ENCODE measurements at places on chromosomes 3 and 15.
A peak's percentile ranks its signal among the peaks of the same experiment; 100 is the strongest.

- DNase-seq = no peak
Observed at GRCh38 chr3:154427685-154428285, 2.2 kb downstream of the GPR149 start.

DNA sequence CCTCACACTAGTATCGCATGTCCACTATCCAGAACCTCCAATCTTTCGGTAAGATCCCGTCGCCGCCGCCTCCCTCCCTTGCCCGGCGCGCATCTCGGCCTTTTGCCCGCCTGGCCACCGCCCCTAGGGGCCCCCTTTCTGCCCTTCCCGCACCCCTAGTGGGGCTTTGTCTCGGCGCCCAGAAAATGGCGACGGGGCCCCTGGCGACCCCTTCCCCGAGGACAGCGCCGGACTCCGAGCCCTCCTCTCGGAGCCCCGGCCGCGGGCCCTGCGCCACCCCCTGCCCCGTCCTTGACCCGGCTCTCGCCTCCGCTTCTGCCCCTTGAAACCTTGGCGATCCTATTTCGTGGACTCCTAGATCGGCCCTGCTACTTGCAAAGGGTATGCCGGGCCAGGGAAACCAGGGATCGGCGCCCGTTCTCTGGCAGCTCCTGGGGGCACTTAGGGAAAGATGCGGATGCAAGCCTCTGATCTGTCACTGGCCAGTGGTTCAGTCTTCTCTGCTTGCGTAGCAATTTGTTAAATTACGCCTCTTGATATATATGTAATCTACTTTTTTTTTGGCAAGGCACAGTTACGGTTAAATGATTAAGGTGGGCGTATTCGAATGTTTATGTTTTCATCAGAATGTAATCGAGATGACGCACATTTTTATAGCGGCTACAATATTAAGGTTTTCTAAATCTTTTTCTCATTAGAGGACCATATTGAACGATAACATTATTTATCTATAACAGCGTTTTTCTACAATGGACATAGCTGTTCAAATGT lies 603 bp downstream of the EIF1B start:
- peak; percentile 45 for DNase-seq

DNA sequence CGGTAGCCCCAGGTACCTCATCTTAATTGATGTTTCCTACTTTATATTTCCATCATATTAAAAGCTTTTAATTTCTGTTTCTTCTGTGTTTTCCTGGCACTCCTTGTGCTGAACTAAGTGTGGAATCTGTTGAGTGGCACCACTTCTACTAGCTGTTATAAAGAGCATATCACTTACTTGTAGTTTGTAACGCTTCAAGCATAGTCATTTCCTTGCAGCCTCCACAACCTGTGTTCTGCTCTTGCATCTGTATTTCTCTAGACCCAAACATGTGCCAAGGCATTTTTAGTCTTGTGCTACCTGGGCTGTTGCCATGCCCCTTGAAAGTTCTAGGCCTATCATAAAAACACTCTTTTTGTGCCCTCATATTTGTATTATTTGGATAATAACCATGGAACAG lies 16.0 kb downstream of the ZNF654 start:
- DNase-seq = no peak

DNA sequence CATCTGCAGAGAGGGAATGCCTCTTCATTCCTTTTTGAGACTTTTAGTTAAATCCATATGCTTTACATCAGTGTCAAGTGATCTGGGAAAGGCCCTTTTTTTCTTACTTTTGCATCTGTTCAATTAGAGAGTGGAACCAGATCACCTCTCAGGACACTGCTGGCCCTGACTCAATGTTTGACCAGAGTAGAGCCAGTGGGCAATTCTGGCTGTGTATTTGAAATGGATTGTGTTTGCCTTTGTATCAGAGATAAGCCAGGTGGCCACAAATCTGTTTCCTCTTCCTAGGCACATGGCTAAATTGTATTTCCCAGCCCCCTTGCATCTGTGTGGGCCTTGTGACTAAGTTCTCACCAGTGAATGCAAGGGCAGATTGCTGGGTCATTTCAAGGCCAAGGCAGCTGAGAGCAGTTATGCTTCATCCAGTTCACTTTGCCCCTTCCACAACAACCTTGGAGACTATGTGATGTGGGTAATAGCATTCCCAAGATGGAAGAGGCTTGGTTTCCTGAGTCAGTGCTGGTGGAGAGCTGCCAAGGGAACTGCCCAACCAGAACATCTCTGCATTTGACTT lies 75.6 kb upstream of the CACNA2D3 start:
- DNase-seq = no peak

DNA sequence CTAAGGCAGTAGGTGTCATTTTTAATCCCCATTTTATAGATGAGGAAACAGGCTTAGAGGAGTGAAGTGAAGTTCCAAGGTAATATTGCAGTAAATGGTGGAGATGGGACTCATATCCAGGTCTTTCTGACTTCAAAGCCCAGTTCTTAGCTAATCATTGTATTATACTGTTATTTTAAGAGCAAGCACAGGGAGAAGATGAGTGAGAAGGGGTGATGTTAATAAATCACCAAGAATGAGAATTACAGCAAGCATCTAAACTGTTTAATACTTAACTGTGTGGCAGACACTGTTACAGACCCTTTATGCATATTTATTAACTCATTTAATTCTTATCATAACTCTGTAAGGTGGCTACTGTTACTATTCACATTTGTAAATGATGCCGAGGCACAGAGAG lies 61.2 kb downstream of the VPS8 start:
- no peak for DNase-seq

DNA sequence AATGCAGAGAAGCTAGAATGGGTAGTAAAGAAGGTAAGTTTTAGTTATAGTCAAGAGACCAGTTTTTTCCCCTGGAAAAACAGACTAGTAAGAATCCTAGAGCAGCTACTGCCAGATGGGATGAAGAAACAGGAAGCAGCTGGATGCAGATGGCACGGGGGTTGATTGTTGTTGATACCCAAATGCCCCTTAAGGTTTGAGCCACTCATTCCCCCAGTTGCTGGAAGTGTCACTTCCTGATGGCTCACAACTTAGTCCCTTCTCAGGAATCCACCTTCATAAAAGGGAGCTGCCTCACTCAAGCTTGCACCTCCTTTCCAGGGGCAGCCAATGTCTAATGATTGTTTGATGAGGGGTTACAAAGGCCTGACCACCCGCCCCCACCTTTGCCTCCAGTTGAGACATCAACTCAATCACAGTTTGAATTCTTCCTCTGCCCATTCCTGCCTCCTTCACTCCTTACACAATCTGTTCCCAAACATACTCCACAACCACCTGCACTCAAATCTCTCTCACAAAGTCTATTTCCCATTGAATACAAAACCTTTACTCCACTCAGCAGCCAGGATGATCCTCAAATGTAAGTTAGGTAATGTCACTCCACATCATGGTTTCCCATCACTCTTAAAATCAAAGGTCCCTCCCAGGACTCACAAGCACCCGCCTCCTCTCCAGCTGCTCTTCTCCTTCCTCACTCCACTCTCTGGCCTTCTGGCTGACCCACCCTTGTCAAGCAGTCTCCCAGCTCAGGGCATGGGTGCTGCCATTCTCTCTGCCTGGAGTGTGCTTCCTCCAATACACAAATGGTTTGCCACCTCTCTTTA lies 450.1 kb upstream of the THBS1 start:
- DNase-seq = no peak

GRCh38 chr3:188296761-188297612 lies 143.0 kb downstream of the LPP start:
- no peak for DNase-seq

GRCh38 chr3:143775459-143775858 lies 72.8 kb downstream of the SLC9A9 start:
- no peak for DNase-seq

DNA sequence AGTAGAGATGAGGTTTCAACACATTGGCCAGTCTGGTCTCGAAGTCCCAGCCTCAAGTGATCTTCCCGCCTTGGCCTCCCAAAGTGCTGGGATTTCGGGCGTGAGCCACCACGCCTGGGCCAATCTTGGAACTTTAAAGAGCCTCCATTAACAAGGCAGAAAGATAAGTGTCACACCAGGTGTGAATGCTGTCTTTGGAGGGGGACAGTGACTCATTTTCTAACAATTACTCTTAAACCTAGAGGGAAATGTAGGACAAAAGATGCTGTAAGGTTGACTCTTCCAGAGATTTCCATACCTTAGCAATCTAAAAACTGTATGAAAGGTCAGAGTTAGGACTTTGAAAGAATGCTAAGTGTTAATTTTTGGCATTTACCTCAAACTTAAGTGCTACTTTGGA lies 84.9 kb downstream of the FNDC3B start:
- no peak for DNase-seq

- no peak for DNase-seq
Observed at GRCh38 chr3:30862004-30862403, 32.5 kb downstream of the GADL1 start.

- DNase-seq = no peak
Observed at GRCh38 chr3:122392868-122393844, 9.2 kb downstream of the FAM162A start.

Data from activated naive CD4-positive, alpha-beta T cell (primary cell).